Amniotic stem cell (primary cell): ENCODE measurements at places on chromosomes 3 and 15.

DNA sequence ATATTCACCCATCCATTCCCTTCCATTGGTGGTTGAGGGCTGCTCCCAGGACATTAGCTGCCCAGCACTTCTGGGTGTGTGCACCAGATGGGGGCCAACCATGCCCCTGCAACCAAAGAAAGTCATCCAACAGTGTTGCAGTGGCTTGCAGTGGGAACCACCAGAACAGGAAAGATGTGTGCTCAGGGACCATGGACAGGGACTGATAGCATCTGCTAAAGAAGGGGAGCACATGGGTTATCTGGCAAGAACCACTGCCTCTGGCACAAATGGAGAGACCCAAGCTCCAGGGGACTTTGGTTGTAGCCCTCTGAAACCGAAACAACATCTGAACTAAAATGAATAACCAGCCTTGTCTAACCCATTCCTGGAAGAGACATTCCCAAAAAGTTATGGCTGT, 8.1 kb downstream of the DCLK3 start:
- no peak for DNase-seq

- no peak for DNase-seq
Observed at GRCh38 chr3:111610189-111610588, 15.0 kb upstream of the ZBED2 start.

DNA sequence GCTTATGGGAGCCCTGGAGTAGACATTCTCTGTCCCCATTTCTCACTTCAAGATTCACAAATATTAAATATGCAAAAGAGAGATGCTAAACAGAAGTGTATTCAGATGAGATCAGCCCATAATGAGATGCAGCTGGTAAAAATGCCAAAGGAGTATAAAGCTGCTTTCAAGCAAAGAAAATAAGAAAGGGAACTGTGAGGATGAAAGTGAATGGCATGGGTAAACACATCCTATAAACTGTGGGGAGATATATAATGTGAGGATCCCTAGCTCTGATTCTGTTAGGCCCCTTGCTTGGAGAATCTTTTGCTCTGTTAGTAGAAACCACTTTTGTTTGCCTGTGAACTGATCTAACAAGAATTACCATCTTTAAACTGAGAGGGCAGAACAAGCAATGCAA, 396.6 kb downstream of the SOX2 start:
- no peak for DNase-seq

DNA sequence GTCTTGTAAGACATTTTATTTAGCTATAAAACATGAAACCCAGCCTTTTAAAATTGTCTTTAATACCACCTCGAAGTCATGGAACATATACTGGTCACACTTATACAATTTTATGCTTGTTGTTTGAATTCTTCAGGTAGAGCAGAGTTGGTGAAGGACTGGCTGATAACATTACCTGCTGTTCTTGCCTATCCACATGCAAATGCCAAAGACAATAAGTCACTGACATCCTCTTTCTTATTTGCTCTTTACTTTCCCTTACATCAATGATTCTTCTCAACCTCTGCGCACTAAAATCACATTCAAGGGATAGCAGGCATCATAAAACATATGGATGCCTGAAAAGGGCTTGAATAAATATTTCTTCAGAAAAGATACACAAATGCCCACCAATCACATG, 392.5 kb upstream of the ATP11B start:
- DNase-seq, result no peak

DNA sequence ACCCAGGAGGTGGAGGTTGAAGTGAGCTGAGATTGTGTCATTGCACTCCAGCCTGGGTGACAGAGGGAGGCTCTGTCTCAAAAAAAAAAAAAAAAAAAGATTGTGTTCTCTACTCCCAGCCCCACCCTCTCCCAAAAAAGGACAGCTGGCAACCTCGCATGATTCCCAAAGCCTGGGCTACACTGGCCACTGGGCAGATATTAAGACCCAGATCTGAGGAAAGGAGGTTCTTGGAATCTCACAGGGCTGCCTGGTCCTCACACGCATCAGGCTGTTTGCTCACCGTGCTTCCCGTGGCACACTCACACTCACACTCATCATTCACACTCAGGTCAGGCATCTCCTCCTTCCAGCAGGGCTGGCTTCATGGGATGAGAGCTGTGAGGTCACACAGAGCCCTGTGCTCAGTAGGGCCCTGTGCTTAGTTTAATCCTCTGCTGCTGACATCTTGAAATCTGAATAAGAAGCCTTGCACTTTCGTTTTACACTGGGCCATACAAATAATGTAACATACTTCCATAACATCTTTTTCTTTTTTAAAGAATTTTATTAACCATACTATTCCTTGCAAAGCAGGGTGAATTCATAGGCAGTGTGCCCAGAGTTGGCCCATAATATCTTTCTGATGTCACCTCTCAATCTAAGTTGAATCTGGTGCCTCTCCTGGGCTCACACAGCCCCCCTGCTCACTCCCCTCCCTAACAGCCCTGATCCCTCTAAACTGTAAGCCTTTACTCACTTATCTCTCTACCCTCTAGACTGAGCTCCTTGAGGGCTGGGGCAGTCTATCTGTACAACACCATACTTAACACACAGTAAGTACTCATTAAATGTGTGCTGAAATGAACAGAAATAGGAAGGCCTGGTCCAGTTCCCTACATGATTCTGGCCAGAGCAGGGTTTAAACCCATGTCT, 50.2 kb upstream of the C15orf39 start:
- no peak for DNase-seq

DNA sequence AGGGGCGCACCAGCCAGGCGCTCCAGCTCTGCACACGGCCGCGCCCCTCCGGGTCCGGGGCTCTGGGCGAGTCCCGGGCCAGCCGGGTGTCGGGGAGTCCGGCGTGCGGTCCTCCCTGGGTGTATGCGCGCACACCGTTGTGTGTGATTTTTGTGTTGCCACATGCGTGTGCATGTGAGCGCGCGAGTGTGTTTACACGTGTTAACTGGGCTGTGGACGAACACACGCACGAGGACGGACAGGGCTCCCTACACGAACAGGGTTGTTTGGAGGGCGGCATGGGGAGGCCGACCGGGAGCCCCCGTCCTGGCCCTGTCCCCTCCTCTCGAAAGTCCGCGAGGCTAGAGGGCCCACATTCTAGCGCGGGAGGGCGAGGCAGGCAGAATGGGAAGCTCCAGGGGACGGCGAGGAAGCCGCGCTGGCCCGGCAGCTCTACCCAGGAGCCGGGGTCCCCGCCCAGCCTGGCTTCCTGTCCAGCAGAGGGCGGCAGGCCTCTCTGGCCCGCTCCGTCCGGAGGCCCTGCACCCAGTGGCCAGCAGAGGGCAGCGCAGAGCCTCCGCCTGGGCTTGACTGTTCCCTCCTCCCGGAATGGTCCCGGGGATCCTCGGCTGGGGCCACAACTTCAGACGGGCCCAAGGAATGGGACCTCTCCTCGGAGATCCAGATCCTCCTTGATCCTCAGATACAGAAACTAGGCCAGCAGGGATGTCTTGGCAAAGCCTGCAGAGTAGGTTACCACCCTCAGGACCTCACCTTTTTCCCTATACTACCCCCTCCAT, 611 bp upstream of the LINGO1 start:
- peak; percentile 44 for DNase-seq

- DNase-seq, result peak; percentile 76
Observed at GRCh38 chr15:82262422-82263026, at the start of the genes EFL1 and SAXO2. TSS of gene EFL1 (minus strand) at chr15:82262734. CDS start at chr15:82261778, 956 bp downstream. TSS of gene SAXO2 (plus strand) at chr15:82262818. CDS start at chr15:82262880, 62 bp downstream.

DNA sequence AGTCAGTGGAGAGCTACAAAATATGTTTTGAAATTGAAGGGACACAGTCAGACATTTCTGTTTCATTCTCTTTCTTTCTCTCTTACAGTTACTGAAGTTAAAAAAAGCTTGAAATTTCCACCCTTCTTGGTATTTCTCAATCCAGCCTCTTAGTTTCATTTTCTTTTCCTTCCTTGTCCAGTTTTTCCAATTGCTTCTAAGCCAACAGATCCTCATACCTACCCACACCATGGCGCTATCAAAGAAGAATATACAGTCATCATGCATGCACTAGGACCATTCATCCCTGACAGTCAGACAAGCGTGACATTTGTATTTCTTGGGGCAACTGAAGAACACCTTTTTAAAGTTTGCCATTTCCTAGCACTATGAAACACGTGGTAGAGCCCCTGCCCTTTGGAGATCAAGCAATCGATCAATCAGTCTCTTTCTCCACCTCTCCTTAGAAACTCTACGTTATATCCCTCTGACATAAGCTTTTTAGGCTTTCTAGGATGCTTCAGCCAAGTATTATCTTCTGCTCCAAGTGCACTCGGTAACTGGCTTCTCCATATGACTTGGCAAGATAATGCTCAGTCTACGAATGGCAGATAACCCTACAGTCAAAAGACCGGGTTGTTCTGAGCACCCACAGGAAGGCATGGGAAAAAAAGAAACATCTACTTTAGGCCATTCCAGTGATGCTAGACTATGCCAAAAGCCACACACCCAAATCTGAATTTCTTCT, 65.4 kb downstream of the FBN1 start:
- DNase-seq, result no peak

DNA sequence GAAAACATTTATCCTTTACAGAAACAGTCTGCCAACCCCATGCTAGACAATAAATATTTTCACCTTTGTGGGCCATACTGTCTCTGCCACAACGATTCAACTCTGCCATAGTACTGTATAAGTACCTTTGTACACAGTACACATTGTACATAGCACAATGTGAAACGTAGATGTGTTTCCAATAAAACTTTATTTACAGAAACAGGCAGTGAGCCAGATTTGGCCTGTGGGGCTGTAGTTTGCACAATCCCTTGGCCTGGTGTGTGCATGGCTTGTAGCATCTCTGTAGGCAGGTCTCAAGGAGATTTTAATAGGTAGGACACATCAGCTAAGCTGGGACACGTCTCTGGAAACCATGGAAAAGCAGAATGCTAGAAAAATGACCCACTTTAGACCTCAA, 74.3 kb downstream of the TFG start:
- no peak for DNase-seq

- no peak for DNase-seq
Observed at GRCh38 chr15:81941479-81941878, 104.3 kb downstream of the MEX3B start.

- no peak for DNase-seq
Observed at GRCh38 chr3:129623447-129624118, 17.1 kb upstream of the PLXND1 start.

GRCh38 chr3:124699686-124700396, 30.4 kb upstream of the UMPS start:
- DNase-seq, result no peak

DNA sequence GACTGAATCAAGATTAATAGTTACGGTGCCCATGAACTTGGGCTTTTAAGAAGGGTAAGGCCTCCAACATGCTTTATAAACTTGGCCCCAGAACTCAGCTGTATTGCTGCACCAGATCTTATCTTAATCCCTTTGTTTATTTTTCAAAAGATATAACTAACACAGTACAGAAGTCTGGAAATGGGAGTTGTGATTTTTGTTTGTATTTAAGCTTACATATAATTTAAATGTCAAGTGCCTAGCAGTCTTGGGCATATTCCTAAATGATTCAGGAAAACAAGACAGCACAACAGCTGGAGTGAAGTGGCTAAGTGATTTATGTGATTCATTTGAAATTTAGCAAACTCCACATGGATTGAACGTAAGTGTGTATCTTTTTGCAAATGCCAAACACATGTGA, 56.2 kb downstream of the NBEAL2 start:
- DNase-seq, result no peak

GRCh38 chr3:17182166-17182565, 297.4 kb downstream of the PLCL2 start:
- no peak for DNase-seq

- no peak for DNase-seq
Observed at GRCh38 chr3:37141676-37142075, 32.7 kb downstream of the LRRFIP2 start.

- no peak for DNase-seq
Observed at GRCh38 chr3:10808974-10809373, 7.1 kb upstream of the SLC6A11 start.

DNA sequence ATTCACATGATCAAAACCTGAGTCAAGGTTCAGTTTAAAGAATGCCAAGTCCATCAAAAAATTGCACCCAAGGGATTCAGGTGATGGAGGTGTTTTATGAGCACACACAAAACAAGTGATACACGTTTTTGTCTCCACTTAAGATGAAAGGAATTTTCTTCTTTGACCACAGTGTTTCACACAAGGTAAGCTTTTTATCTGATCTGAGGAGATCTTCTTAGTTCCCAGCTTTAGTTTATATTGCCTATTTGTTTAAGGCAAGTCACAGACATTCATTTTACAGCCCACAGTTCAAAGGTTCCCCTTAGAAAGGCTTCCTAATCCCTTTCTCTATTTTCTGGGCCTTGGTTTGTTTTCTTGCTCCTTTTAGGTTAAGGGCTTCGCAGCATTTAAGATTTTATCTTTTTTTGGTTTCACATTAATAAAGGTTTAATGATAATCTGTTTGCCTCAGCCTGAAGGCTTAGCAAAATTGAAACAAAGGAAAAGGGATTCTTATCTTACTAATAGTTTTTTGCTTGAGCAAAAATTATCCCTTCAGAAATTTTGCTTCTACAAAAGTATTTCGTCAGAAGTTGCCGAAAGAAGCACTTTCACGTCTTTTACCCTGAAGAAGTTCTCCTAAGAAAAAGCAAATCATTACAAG, 420.5 kb upstream of the NAALADL2 start:
- no peak for DNase-seq

- DNase-seq, result no peak
Observed at GRCh38 chr3:183930086-183930485, 45.4 kb upstream of the PARL start.

DNA sequence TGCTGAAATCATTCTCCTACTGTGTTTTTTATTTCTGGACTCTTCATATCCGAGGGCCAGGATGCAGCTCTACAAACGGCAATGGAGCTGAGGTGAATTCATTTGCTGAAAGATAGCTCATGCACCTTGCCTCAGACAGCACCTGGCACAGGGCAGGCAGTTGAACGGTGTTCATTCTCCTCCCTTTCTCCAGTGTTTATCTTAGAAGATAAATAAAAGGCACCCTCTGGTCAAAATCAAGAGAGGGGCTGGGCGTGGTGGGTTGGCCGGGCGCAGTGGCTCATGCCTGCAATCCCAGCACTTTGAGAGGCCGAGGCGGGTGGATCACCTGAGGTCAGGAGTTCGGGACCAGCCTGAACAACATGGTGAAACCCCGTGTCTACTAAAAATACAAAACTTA, 79.3 kb upstream of the LMOD3 start:
- no peak for DNase-seq

DNA sequence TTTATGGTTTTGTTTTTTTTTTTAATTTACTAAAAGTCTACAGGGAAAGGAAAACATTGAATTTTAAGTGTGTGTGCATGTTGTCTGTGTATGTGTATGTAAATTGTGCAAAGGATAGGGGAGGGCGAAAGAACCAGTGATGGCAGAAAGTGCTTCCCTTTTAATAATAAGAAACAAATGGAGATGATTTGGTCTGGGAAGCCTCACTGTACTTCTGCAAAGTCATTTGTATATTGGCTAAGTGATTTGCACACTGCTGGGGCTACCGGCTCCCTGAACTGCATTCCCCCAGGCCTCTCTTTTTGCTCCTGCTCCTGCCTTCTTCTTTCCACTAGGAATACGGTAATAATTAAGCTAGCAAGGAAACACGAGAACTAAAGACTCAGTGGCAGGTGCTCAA, 101.2 kb downstream of the CD47 start:
- no peak for DNase-seq

DNA sequence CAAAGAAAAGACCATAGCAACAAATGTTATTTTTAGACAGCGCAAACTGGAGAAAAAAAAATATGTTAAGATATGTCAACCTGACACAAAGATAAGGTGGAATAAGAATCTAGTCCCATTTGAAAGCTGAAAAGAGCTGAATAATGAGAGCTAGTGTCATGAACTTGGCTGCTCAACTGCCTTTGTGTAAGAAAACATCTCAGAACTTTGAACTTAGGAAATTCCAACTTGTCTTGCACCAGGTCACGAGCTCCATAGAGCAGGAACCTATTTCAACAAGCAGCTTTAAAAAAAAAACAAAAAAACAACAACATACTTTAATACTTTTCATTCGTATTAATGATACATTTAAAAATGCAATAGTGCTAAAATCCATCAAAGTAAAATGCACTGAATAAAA, 79.5 kb downstream of the ZNF280D start:
- DNase-seq, result no peak
